ENCODE measurements at places on chromosomes 2 and 18.

DNA sequence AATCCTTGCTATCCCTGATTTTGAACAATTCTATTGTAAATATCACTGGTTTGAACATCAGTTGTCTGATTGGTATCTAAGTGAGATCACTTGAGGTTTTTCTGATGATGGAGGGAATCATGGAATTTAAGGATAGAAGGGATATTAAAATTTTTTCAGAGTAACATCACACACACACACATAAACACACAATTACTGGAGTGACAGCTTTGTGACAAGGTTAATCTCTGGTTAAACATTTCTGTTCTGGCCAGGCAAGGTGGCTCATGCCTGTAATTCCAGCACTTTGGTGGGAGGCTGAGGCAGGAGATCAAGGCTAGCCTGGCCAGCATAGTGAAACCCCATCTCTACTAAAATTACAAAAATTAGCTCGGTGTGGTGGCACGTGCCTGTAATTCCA lies 85.3 kb downstream of the SOCS6 start:
- no peak for ATAC-seq

DNA sequence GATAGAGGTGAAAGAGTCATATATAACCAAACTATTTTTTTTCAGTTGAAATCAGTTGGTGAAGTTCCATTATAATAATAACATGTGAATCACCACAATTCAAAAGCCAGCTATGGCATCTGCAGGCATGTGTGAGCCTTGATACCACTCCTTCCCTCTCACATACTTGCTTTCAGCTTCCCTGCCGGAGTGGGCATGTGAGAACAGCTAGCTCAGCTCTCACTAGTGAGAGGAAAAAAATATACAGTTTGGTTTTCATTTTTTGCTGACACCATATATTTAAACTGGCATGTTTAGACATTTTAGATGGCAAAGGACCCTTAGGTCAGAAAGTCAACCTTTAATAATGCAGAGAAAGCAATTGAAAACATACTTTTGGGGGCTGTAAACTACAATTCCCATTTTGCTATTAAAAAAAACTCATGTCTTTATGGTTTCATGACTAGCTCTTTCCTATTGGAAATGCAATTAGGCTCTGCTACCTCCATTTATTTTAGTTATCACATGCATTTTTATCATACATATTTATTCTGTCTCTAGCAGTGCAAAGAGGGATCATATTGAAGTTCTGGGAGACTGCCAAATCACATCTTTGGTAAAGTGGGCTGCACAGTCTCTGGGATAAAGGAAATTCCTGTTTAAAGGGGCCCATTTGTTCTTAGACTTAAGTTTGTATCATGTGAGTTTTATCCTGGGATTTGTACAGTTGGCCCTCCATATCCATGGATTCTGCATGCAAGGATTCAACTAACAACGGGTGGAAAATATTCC lies 33.2 kb upstream of the SLC40A1 start:
- ATAC-seq: peak; percentile 80

DNA sequence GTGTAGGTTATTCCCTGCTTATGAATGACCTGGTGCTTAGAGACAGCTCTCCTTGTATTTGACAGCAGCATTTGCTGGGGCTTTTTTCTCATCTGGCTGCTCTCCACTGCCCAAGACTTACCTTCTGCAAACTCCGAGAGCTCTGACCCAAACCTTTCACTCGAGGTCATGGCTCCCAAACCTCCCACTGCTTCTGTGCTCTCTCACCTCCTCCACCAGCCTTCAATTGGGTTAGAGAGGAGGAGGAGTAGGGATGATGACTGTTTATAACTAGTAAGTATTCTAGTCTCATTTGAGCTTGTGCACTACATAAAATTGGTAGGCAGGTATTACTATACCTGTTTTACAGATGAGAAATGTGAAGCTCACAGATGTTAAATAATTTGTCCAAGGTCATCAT lies 40.1 kb downstream of the LIMS1 start:
- ATAC-seq: no peak

- ATAC-seq: no peak
Observed at GRCh38 chr2:84878896-84879583, 1.8 kb downstream of the TRABD2A start.

DNA sequence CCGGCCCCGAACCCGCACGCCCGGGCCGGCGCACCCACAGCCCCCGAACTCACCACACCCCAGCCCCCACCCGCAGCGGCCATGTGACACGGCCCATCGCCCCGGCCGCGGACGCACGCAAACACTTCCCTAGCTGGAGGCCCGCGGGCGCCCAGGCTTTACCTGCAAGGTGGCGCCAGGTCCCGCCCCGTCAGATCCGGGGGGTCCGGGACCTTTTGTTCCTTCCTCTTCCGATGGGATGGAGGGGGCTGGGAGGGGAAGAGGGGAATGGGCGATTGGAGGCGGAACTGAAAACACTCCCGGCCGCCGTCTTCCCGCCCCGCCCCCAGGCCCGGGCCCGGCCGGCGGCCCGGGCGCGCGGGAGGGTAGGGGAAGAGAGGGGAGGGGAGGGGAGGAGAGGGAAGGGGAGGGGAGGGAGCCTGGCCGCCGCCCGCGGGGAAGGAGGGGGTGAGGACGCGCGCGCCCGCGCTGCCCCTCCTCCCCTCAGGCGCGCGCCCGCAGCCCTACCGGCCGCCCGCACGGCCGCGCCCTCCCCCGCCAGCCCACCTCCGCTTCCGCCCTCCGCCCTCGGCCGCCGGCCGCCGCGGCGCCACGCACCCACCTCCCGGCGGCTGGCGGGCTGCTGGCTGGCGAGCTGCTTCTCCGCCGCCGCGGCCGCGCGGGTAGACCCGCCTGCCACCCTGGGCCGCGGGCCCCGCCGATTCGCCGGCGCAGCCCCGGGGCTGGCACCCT lies at the start of gene SMAD2:
Gene SMAD2, minus strand, starts transcription at position 461 of the 732 bp plus-strand sequence. CDS start 33,903 bp downstream, outside the sequence.
- peak; percentile 78 for ATAC-seq

GRCh38 chr18:45336448-45336847 lies 278.8 kb upstream of the SLC14A2 start:
- ATAC-seq: no peak

- no peak for ATAC-seq
Observed at GRCh38 chr2:57726294-57726693, 320.3 kb upstream of the VRK2 start.

GRCh38 chr2:73205611-73206010 lies 3.2 kb downstream of the NOTO start:
- no peak for ATAC-seq

DNA sequence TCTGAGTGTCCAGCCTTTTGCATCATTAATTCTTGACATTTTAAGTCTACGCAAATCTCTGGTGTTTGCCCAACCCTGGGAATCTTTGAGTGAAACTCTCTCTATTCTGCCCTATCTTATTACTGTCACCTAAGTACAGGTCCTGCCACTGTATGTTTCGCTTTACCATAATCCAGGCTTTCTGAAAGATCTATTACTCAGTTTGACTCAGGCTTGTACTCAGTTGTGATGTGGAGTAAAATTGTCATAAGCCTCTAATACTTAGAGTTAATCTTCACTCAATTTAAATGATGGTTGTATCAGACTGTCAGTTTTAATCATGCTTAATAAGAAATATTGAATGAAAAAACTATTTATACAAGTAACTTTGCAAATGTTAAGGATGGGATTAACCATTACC lies 30.3 kb upstream of the RAPGEF4 start:
- peak; percentile 69 for ATAC-seq

DNA sequence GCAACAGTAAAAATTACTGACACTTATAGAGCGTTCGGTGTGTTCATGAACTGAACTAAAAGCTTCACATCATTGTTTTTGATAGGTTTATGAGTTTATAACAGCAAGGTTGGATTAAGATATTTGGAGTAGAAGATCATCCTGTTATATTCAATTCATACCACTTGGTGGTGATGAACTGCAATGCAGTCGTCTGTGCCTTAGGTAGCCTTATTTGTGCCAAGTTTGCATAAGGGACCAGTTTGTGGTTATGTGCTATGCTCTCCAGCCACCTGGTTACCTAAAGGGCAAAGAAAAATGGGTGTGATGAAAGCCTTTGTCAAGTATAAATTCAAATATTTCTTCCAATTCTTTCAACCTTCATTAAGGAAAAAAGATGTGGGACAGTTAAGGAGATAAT lies 150.9 kb upstream of the KCNH7 start:
- ATAC-seq: no peak

- peak; percentile 23 for ATAC-seq
Observed at GRCh38 chr2:73640946-73641766, 1.1 kb downstream of the NAT8 start.

DNA sequence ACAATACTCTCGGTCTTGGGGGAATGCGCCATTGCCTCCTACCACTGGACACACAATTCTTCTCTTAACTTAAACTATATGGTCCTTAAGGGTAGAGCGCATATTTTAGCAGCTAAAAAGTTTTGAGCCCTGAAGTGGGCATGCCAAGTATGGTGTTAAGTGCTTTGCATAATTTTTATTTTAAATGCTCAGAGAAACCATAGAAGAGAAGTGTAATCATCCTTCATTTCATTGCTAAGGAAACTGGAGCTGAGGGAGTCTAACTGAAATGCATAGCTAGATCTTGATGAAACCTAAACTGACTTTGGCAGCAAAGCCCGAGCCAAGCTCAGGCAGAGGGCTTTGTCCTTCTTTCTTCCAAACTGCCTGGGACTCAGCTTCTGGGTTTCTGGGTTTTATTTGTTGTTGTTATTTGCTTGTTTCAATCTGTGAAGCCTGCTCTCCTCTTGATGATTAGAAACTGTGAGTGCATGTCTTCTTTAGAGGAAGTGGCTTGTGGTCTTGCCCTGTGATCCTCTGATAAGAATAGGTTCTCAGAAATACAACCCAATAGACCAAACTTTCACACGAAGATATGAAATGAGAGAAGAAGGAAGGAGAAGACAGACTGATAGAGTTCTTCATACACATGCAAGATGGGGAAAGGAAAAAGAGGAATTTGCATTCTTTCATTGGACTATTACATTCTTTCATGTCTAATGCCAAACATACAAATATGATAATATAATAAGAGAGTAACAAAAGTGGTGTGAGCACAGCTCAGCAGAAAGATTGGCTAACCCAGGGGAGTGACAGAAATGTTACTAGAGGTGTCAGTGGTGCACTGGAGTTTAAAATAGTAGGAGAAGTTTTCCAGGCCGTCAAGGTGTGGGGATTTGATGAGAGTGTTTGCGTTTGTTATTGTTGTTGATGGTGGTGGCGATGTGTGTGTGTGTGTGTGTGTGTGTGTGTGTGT lies 7.5 kb upstream of the RNF144A start:
- no peak for ATAC-seq

GRCh38 chr2:171807119-171807518 lies 86.9 kb downstream of the SLC25A12 start:
- ATAC-seq: peak; percentile 55

GRCh38 chr2:207792244-207792785 lies 22.6 kb upstream of the FZD5 start:
- ATAC-seq: peak; percentile 93

GRCh38 chr2:72892506-72893173 lies 5.4 kb downstream of the SPR start:
- peak; percentile 68 for ATAC-seq

DNA sequence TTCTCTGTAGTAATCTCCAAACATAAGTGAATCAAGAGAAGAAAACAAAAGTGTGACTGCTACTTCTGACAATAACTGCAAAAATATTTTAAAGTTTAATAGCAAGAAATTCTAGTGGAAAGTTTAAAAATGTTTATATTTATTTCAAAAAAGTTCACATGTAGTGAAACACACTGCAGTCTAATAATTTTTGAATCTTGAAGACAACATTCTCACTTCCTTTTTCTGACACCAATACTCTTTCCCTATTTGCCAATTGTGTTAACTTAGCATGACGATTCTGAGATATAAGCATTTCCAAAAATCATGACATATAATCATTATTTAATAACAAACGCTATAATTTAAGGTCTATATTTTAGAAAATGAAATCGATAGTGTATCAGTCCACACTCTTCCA lies 429.1 kb upstream of the PKDCC start:
- ATAC-seq: no peak

- ATAC-seq: no peak
Observed at GRCh38 chr18:29712785-29713184, 1329.8 kb downstream of the DSC3 start.

- ATAC-seq: no peak
Observed at GRCh38 chr2:44546459-44547127, 184.8 kb downstream of the CAMKMT start.

DNA sequence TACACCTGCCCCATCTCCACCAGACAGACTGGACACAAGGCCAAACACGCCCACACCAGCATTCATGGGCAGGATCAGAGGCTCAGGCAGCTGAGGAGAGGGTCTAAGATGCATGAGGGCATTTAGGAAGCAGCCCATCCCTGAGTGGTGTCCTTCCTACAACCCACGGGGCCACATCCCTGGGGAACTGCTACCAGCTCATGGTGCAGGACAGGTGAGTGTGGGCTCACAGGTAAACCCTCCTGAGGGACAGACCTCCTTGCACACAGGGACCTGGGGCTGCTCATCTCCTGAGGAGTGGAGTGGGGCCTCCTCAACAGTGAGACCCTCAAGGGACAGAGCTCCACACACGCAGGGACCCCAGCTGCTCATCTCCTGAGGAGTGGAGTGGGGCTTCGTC lies 14.6 kb downstream of the PARD6G start:
- no peak for ATAC-seq

- ATAC-seq: no peak
Observed at GRCh38 chr2:9483107-9483506, 8.8 kb downstream of the IAH1 start.

GRCh38 chr2:83587309-83587708 lies 871.8 kb downstream of the SUCLG1 start:
- ATAC-seq: no peak

- no peak for ATAC-seq
Observed at GRCh38 chr18:24248359-24248758, 109.5 kb downstream of the CABYR start.

DNA sequence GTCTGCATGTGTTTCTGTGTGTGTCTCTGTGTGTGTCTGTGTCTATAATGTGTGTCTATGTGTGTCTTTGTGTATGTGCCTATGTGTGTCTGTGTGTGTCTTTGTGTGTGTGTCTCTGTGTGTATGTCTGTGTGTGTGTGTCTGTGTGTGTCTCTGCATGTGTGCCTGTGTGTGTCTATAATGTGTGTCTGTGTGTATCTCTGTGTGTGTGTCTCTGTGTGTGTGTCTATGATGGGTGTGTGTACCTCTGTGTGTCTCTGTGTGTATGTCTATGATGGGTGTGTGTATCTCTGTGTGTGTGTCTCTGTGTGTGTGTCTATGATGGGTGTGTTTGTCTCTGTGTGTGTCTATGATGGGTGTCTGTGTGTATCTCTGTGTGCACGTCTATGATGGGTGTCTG lies 126.2 kb upstream of the GPC1 start:
- ATAC-seq: no peak

GRCh38 chr2:189082376-189082975 lies 97.1 kb downstream of the COL5A2 start:
- no peak for ATAC-seq

GRCh38 chr2:100009743-100010142 lies 132.6 kb downstream of the AFF3 start:
- ATAC-seq: no peak

- no peak for ATAC-seq
Observed at GRCh38 chr2:32562906-32563305, 64.9 kb upstream of the TTC27 start.

All from esophagus mucosa (tissue), 1 donor.